ENCODE measurements at places on chromosomes 16 and 17.

GRCh38 chr17:18037486-18037885 lies 1.5 kb downstream of the ATPAF2 start:
- no peak for DNase-seq

DNA sequence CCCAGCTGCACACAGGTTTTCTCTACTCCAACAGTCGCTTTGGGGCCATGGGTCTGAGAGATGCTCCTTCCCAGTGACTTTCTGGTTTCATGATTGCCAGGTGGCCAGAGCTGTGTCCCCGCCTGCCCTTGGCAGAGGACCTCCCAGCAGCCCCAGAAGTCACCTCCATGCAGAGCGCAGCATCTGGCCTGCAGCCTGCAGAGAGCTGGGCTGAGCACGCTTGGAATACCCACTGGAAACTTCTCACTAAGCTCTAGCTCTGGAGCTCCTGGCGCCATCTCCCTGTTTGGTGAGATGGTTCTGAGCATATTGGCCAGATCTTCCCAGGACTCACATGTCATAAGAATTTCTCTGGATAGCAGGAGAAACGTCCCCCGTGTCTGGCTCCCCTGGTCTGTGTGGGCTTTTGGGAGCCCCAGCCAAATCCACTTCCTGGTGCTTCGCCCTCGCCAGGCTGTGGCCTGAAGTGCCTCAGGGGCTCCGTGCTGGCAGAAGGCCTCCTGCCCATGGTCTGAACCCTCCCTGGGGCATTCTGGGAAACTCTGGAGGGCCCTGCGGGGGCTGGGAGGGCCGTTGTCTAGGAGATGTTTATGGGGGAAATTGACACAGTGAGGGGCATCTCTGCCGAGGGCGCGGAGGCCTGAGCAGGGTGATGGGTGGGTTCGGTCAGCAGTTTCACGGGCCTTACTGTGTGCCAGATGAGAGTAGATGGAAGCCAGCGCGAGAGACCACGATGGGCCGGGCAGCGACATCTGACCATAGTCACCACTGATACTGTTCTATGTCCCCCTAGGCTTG lies 73.2 kb upstream of the CIBAR2 start:
- DNase-seq: no peak

DNA sequence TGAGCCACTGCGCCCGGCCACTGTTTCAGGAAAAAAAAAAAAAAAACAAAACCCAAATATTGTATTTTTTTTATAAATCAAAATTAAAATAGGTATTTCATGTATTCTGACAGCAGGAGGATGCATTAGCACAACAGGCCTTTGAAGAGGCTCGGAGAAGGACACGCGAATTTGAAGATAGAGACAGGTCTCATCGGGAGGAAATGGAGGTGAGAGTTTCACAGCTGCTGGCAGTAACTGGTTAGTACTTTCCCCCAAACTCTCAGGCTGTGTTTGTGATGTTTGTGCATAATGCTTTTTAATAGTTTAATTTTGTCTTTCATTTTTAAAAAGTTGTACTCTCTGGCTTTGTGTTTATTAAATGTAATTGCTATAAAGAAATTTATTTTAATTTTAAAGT lies 27.6 kb upstream of the PHAF1 start:
- no peak for DNase-seq

DNA sequence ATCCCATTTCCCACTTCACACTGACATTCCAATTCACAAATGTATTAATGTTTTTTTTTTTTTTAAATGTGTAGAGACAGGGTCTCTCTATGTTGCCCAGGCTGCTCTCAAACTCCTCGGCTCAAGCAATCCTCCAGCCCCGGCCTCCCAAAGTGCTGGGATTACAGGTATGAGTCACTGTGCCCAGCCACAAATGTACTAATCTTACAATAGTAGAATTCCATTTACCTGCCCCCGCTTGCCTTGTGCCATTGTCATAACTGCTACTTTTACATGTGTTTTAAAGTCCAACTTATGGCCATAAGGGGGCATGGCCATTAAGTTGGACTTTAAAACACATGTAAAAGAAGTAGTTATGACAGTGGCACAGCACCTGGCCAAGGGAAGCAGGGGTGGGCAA lies 4.6 kb downstream of the MMP28 start:
- no peak for DNase-seq

GRCh38 chr16:23836078-23836403 lies 258 bp downstream of the PRKCB start:
- DNase-seq: no peak

DNA sequence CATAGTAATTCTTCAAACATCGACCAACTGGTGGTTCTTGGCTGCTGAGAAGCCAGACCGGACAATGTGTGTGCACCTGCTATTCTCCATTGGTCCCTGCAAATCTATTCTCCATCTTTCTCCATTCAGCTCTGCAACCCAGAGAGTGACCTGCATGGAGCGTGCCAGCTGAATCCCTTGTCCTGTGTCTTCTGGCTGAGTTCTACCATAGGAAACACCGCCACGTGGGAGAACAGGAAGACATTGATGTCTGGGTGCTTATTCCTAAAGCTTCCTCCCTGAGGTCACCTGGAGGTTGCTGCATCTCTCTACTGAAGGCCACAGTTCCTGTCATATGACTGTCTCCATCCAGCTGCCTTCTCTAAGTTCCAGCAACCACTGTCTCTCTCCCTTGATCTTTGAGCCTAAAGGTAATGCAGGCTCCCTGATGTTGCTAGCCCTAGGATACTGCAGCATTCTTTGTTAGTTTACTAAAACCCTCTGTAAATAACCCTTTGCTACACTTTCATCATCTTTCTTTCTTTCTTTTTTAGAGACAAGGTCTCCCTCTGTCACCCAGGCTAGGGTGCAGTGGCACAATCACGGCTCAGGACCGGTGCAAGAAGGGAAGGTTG lies 10.6 kb upstream of the SMG1 start:
- DNase-seq: no peak

DNA sequence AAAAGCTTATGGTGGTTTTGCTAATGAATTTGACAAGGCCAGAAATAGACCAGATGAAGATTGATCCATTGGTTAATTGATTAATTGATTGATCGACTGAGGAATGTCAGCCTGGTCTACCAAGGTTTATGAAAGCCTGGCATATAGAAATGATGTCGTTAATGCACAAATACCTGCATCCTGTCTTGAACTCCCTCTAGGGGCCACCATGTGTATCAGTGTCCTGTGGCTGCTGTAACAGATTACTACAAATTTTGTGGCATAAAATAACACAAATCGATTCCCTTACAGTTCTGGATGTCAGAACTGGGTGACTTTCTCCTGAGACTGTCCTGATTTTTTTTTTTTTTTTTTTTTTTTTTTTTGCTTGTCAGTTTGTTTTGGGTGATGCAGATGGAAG lies 553.2 kb downstream of the MAF start:
- peak; percentile 39 for DNase-seq

All from HuH-7 (cell line).